ENCODE measurements at places on chromosomes 6 and 20.

DNA sequence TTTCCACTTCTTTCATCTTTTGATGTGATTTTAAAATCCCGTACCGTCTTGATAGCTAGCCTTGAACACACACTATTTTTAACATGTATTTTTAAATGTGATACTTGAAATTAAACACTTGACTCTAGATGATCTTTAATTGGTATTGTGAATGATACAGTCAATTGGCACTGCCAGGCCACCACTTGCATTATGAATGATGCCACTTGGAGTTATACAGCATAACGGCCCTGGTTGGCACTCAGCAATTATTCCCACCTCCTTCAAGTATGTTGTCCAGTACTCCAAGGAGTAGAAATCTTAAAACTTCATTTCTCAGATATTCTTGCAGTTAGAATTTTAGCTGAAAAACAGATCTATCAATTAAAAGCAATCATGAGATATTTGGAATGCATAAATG, 62.9 kb downstream of the TENT5A start:
- no peak for DNase-seq

GRCh38 chr6:168286116-168286515, 33.5 kb downstream of the DACT2 start:
- no peak for DNase-seq

DNA sequence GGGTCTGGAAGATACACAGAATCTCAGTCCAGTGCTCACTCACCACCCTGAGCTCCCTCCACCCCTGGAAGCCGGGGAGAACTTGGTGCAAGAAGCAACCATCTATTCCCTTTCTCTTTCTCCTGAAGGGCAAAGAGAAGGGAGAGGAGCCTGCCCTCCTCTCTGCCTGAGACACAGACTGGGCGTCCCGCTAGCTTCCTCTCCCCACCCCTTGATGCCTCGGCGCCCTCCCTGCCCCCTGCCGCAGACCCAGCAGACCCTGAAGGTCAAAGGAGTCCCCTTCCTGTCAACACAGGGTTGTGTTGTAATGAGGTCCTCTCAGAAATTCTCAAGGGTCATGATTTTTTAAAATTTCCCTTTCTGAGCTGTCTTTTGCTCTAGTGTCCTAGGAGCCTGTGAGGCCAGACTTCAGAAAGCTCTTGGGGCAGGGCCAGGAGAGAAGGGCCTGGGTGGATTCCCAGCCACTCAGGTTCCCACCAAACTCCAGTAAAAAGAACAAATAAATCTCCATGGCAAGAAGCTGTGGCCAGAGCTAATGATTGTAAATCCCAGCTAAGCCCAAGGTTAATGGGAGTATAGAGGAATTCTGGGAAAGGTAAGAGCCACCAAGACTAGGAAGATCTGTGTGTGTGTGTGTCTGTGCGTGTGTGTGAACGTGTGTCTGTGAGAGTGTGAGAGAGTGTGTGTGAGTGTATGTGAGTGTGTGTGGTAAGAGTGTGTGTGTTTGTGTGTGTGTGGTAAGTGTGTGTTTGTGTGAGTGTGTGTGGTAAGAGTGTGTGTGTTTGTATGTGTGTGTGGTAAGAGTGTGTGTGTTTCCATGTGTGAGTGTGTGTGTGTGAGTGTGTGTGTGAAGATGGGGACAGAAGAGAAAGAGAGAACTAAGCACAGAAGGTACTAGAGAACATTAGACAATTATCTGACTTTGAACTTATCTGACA, 1.1 kb upstream of the JPH2 start:
- DNase-seq, result no peak

- no peak for DNase-seq
These were observed 84.1 kb downstream of the SLC23A2 start for GRCh38 chr20:4916971-4917881.

- DNase-seq, result no peak
These were observed 41.6 kb upstream of the SPDEF start for GRCh38 chr6:34597605-34598353.

- DNase-seq, result no peak
These were observed 333.9 kb downstream of the TFAP2B start for GRCh38 chr6:51152594-51152993.

GRCh38 chr6:94088870-94089269, 669.5 kb upstream of the EPHA7 start:
- DNase-seq, result no peak

- no peak for DNase-seq
These were observed 208.6 kb upstream of the MCHR2 start for GRCh38 chr6:100202417-100203194.

- DNase-seq, result no peak
These were observed 45.4 kb upstream of the PLCG1 start for GRCh38 chr20:41091927-41092326.

DNA sequence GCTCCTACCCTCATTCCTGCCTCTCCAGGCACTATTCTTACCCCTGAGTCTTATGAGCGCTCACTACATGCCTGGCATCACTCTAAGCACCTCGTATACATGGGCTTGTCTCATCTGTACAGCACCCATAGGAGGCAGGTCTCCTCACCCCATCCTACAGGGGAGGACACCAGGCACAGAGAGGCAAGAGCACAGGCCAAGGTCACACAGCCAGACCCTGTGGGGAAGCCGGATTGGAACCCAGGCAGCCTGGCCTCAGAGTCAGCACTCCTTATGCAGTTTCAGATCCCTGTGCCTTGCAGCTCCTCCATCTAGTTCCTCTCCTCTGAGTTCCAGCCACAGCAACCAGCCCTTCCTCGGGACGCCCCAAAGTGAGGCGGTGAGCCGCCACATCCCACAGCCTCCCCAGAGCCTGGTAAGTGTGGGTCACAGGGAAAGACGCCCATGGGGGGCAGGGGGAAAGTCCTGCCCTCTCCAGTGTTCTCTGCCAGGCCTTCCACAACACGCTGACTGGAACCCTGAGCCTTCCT, 103.3 kb downstream of the NFATC2 start:
- DNase-seq, result no peak

- DNase-seq, result no peak
These were observed 1.7 kb upstream of the HDDC2 start for GRCh38 chr6:125303512-125303854.

DNA sequence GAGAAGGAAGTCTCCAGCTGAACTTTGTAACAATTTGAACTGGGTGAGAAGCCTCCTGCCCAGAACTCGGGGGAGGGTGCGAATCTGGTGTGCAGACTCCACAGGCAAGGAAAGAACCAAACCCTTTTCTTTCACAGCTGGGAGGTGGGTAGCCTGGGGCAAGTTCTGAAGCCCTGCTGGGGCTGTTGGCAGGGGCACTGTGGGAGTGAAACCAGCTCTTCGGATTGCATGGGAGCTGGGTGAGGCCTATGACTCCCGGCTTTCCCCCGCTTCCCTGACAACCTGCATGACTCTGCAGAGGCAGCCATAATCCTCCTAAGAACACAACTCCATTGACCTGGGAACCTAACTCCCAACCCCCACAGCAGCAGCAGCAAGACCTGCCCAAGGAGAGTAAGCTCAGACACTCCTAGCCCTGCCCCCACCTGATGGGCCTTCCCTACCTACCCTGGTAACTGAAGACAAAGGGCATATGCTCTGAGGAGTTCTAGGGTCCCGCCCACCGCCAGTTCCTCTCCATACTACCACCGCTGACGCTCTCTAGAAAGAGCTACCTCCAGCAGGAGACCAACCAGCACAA, 37.5 kb downstream of the SOD2 start:
- no peak for DNase-seq

DNA sequence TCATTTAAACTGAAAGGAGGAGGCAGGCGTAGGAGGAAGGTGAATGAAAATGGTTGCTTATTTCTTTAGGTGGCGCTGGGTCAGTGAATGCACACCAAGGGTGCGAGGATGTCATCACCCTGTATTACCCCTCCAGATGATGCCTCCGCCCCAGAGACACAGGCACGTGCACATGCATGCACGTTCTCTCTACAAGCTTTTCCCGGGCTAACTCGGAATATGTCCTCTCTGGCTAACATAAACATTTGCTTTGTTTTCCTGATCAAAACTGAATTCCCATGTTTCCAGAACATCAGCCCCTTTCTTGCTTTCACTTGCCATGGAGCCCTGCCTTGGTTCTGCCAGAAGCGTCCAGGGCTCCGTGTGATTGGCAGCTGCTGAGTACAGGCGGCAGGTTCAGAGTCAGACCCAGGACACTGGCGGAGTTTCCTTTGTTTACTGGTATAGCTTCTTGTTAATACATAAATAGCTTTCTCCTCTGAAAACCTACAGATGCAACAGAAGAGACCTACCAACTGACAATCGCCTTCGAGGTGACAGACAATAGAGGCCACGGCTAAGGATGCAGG, 131.2 kb upstream of the RPS6KA2 start:
- DNase-seq, result no peak

GRCh38 chr20:48886194-48886593, 35.3 kb upstream of the ARFGEF2 start:
- DNase-seq, result no peak

GRCh38 chr6:24883618-24884017, 52.1 kb downstream of the RIPOR2 start:
- DNase-seq, result peak; percentile 81

GRCh38 chr6:14119784-14120183, 2.2 kb downstream of the CD83 start:
- no peak for DNase-seq

GRCh38 chr6:115986026-115986425, 74.7 kb downstream of the FRK start:
- DNase-seq, result no peak

GRCh38 chr6:143721642-143722041, 43.9 kb downstream of the PHACTR2 start:
- DNase-seq, result no peak

DNA sequence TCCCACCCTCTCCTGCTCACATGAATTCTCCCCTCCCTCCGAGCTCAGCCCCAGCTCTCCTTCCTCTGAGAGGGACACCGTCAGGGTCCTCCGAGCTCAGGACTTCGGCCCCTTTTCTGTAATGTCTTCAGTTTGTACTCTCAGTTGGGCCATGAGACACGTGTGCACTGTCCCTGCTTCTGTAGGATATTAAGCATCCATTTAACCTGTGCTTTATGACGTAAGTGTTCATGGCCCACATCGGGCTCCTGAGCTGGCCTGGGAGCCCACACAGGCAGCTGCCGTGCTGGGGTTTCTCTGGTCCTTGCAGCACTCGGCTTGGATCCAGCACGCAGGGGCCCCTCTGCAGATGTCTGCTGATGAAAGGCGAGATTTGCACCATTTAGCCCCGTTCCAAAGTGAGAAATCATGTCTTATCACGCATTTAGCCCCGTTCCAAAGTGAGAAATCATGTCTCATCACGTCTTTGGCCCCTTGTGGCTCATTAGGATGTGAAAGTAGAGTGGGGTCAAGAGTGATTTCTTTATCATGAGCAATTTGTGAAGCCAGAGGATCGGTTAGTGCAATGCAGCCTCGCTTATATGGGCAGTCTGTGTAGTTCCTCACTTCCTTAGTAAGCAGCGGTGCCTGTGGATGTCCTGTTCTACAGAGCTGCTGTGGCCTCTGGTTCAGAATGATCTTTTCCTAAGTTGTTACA, 25.3 kb downstream of the DUSP22 start:
- DNase-seq, result no peak

DNA sequence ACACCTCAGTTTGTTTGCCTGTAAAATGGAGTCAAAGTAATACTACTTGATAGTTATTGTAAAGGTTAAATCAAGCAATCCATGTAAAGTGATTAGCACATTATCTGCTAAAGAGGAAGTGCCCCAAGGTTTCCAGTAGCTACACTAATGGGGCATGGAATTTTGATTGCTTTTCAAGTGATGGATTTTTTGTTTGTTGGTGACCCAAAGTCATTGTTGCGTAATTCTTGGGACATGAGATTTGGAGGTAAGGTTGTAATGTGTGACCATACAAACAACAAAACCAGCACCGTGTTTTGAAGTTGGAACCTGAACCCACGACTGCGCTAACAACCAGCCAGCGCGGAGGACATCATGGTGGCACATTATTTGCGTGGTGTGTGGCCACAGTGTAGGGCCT, 17.2 kb downstream of the SYCP2L start:
- no peak for DNase-seq

DNA sequence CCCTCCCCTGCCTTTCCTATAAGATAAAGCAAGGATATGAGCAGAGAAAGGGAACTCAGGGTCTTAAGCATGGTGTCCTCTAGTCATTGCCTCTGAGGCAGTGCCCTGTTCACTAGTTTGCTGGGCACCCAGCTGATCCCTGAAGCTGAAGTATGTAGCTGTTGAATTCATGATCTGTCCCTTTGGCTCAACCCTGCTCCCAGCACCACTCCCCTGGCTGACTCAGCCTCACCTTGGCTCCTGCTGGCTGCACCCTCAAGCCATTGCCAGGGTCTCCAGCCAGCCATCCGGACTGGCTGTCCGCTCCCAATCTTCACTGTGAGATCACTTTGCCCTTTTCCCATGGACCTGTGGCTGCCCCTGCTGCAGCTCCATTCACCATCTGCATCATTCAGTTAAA, 25.9 kb upstream of the UST start:
- DNase-seq, result no peak

GRCh38 chr6:87945966-87946365, 101.7 kb upstream of the SPACA1 start:
- no peak for DNase-seq

- DNase-seq, result no peak
These were observed 497.8 kb downstream of the PREX1 start for GRCh38 chr20:48329676-48330664.

DNA sequence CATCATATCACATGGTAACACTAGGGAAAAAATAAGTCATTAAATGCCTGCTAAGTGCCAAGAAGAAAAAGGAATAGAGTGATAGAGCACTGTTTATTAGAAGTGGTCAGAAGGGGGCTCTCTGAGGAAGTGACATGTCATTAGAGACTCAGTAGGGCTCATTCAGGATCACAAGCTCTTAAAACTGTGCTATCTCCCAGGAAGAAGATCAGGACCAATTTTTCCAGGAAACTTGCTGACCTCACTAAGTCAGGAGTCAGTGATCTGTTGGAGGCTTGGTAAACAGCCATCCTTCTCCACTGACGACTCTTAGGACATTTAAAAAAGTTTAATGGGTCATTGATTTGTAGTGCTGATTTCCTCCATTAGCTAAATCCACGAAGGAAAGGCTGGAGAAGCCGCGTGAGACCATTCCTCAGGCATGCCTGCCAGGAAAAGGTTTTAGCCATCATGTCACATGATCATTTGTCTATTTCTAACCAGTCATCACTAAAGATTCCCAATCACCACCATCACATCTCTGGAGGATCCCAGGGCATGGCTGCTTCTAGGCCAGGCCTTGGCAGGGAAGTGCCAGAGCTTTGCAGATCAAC, 5.9 kb upstream of the PTPN1 start:
- no peak for DNase-seq

- no peak for DNase-seq
These were observed 10.0 kb upstream of the PFDN4 start for GRCh38 chr20:54197621-54198604.

- peak; percentile 63 for DNase-seq
These were observed 85.4 kb downstream of the HFE start for GRCh38 chr6:26172608-26172968.

Data from T-helper 1 cell (primary cell).